ENCODE measurements at places on chromosomes 6 and 20.

DNA sequence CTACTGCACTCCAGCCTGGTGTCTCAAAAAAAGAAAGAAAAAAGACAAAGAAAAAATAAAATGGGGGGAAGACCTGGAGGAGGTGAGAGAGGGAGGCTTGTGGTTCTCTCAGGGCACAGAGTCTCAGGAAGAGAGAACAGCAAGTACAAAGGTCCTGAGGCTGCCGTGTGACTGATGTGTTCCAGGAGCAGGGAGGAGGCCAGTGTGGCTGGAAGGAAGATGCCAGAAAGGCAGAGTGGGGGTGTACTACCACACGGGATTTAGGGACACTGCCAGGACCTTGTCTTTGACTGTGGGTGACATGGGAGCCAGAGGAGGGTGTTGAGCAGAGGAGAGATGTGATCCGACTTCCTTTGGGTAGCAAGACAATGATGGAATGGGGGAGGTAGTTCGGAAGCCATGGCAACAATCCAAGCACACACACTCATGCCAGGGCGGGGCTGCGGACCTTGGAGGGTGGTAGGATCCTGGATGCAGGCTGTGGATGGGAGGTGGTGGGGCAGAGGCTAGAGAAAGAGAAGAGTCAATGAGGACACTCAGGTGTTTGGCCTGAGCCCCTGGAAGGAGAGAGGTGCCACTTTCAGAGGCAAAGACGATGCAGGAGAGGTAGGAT is 136.4 kb upstream of the PTPN1 start:
- DNase-seq: peak; percentile 9

GRCh38 chr6:20680697-20681165 is 146.5 kb downstream of the CDKAL1 start:
- no peak for DNase-seq

- no peak for DNase-seq
Measured at GRCh38 chr6:44021589-44022295, 105.5 kb downstream of the MRPL14 start.

GRCh38 chr6:19004176-19004575 is 617.0 kb downstream of the RNF144B start:
- DNase-seq: no peak

- DNase-seq: no peak
Measured at GRCh38 chr6:1296079-1296478, 15.8 kb upstream of the FOXQ1 start.

Measured in astrocyte (in vitro differentiated cells and primary cell).